ENCODE measurements at places on chromosomes 6 and 20.
A peak's percentile ranks its signal among the peaks of the same experiment; 100 is the strongest.

- DNase-seq: no peak
These were observed 177.2 kb upstream of the TAB2 start for GRCh38 chr6:149140137-149140909.

DNA sequence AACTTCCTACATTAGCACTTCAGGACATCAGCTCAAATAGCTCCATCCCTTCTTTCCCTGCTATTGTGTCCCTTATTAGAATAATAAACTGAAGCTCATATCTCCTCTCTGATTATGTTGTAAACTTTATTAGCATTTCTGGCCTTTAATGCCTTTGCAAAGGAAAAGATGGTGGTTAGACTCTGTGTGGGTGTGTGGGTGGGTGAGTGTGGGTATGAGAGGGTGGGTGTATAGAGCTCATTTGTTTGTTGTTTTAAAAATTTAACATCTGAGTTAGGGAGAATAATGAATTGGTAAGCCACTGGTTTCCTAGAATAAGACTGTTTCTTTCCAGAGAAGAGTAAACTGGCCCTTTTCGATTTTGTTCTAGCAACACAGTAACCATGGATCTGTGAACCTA is 70.6 kb upstream of the L3MBTL3 start:
- no peak for DNase-seq

- no peak for DNase-seq
These were observed 33.8 kb downstream of the DLGAP4 start for GRCh38 chr20:36339646-36340592.

DNA sequence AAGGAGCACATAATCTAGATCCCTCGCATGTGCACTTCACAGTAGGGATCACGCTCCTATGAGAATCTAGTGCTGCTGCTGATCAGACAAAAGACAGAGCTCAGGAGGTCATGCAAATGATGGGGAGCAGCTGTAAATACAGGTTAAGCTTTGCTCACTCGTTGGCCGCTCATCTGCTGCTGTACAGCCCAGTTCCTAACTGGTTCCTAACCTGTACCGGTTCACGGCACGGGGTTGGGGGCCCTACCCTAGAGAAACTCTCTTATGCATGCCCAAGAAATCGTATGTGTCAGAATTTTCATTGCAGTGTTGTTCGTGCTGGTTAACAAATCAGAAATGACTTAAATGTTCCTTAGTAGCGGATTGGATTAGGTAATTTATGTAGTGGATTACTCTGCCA is 116.1 kb downstream of the CDH26 start:
- DNase-seq: no peak

DNA sequence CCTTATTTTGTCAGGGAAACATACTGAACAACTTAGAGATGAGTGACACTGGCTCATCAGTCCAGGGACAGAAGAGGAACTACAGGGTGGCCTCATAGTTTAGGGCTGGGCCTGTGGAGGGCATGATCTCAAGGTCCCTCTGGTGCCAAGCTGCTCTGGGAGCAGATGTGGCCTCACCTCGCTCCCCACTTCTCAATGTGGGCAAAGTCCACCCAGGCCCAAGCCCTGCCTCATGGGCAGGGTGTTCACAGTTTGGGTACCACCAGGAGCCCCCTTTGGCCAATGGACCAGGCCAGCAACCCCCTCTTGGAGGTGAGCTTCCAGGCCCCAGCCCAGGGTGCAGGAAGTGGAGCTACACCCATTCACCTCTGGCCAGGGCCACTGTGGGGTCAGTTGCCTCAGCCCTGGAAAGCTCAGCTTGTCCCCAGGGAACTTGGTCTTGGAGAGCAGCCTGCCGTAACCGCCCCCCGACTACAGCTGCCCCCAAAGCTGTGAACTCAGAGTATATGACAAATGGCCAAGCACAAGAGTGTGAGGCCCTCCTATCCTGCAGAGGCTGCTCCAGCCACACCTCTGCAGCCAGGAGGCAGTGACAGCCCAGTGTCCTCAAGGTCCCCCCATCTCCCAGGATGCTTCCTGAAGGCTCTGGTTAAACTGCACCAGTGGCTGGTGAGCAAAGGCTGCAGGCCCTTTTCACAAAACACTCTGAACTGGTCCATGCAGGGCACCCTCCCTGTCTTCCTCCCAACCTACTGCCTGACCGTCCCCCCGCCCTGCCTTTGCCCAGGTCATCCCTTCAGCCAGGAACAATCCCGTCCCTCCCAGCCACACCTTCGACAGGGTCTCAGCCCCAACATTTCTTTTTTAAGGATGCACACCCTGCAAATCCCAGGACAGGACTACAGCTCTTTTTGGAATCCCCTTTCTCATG is 3.6 kb downstream of the ADISSP start:
- DNase-seq: no peak

DNA sequence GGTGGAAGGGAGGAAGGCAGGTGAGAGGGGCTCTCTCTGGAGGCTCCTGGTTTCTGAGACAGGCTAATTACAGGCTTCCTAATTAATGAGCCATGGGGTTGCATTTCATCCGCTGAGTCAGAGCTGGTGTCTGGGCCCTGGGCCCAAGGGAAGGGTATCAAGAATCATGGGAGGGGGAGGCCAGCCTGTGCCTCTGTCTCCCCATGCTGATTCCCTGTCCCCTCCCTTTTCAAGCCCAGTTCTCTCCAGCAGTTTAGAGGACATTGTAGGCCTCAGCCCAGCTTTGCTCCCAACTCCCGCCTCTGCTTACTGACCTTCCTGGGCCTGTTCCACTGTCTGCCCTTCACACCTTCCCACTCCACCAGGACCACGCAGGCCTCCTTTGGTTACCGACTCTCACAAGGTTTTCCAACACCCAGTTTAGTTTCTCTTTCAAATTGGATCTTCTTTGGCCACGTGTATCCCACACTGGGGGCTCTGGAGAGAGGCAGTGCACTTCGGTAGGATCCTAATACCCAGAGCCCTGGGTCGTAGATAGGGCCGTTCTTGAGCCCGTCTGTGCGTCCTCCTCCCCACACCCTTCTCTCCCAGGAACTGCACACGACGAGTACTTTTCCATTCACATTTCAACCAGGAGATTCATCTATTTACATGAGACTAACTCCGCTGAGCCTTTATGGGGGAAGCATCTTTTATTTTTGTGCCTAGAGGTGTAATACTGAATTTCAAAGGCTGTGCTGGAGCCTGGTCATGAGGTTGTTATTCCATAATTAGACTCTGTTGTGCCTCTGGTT is 18.2 kb upstream of the AVP start:
- DNase-seq: no peak

DNA sequence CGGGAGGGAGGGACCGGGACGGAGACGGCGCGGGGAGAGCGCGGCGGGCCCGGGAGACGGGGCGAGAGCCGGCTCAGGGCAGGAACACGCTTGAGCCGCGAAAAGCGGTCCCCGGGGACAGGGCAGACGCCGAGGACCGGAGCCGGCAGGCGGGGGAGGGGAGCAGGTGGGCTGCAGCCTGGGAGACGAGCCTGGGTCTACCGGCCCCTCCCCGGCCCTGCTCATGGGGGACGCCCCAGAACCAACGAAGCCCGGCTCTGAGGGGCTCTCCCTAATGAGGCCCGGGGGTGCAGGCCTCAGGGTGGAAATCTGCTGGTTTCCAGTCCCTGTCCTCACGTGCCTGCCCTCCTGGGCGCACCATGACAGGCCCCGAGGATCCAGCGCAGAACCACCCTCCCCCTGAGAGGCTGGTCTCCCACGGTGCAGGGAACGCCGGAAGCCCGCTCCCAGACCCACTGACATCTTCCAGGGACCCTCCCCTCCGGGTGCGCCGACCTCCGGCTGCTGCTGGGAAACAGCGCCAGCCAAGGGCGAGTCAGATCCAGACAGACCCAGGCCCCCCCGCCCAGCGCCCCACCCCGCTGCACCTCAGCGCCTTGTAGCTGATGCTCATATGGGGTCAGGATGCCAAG is 571 bp upstream of the EEF1A2 start:
- DNase-seq: peak; percentile 45

DNA sequence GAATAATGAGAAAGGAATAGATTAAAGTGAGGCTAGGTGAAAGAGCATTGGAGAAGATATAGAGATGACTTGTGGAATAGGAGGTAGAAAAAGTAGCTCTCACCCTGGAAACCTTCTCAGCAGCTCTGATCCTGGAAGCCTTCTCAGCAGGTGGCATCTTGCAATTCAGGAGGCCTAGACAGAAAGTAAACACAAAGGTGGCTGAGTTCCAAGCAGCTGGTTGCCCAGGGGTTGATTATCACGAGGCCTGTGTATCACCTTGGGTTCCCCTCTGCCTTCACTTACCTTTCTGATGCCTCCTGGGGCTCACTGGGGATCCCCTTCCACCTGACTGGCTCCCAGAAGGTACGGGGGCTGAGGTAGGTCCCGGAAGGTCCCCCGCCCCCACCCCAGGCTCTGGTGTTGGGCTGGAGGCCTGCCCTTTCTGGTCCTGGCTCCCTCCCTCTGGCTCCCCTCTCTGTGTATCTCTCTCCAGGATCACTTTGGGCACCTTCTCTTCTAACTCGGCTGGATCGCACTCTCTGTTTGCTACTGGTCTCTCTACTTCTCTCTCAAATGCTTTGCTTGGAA is 9.7 kb downstream of the MDC1 start:
- peak; percentile 73 for DNase-seq

DNA sequence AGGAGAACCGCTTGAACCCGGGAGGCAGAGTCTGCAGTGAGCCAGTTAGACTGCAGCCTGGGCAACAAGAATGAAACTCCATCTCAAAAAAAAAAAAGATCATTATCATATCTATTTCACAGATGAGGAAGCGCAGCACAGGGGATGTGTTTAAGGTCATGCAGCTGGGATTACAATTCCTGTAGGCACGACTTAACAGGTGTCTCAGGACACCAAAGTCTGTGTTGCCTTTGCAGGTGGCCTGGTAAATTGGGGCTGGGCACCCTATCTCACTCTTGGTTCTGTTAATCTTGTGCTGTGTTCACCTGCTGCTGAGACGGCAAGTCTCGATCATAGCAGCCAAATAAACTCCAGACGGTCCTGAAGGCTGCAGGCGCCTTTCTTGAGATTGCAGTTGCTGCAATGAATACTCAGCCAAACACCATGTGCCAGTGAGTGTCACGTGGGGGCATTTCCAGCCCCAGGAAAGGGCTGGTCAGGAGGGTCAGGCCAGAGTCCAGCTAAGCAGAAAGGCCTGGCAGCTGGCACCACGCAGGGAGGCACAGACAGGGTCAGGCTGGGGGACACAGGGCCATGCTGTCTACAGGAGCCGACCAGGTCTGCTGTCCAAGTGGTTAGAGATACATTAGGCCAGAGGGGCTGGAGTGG is 55.8 kb downstream of the FGD2 start:
- no peak for DNase-seq

DNA sequence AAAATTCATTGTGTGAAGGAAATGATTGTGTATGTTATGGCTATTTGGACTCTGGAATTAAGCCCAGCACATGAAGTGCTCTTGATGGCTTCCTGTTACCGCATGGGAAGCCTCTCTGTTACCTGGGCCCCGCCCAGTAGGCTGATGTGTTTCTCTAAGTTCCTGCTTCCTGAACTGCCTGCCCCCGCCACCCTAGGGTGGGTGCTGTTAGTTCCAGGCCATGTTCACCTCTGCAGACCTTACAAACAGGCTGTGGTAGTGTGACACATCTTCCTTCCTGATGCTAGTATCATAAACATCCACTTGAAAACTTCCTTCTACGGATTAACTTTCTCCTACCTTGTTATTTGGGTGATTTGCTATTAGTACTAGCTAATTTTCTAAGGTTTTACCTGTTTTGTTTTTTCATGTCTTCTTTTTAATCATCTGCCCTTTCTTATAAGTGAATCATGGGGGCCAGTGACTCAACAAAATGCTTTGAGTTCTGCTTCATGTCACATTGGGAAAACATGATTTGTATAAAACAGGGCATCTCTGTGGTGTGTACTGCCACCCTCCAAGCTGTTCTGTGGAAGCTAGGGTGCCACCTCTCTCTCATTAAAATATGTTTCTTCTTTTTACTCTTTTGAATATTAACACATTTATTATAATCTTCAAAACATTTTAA is 40.6 kb downstream of the SH3BGRL2 start:
- peak; percentile 3 for DNase-seq

GRCh38 chr6:135861189-135861588 is 9.7 kb downstream of the PDE7B start:
- DNase-seq: no peak

DNA sequence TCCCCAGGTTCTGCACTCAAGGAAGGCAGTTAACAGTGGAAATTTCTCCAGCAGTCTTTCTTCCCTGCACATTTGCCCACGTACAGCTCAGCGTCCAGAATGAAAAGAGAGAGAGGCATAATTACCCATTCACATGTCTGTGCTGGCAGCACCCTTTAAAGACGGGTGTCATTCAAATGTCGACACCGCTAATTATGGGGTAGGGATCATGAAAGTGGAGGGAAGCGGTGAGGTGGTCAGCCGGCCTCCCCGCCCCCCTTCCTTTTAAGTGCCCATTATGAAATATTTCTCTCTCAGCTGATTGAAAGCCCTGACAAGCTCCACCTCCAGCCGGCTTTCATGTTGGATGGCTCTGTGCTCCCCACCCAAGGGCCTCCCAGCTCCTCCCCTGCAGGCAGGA is 246.1 kb downstream of the BMP7 start:
- no peak for DNase-seq

DNA sequence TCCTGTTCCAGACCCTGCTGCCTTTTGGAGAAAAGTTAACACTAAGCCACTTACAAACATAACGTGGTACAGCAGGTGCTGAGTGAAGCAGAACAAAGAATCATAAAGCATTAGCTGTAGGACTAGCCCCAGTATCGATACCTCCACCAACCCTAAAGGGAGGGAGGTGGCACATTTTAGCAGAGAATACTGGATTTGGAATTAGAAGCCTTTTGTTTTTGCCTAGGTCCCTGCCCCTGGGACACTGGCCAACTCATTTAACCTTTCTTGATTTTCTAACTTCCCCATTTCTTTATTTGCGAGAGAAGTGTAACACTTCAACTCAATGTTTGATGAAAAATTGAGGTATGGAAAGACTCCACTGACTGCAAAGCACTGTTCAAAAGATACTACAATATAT is 93.5 kb downstream of the B3GAT2 start:
- DNase-seq: no peak

DNA sequence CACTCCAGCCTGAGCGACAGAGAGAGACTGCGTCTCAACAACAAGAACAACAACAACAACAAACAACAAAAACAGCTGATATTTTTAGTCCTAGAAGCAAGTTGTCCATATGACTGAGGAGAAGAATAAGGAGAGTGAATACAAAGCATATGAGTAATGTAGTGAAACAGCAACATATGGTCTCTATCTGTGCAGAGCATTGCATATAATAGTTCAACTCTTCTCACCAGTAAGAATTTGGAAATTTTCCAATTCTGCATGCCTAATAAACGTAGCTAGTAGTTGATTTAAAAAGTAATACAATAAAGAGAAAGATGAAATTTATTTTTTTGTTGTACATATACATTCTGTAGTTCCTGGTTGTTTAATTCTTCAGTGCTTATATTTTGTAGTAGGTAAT is 129.7 kb upstream of the FAM83B start:
- DNase-seq: no peak

- DNase-seq: peak; percentile 69
These were observed 2.6 kb downstream of the TAGAP start for GRCh38 chr6:159042003-159042825.

DNA sequence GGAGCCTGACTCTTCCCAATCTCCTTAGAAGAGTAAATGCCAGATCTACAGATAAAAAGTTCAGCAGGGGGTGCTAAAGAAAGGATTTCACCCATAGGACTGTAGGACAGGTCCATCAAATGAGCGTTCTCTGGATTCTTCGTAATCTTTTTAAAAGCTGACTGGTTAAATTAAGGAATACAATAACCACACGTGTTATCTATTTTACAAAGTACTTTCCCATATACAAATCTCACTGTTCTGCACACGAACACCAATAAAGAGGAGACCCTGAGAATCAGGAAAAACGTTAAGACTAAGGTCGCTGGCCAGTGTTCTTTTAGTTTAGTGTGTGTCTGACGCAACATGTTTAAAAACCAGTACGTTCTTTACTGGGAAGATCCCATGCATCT is 542 bp downstream of the TUBE1 start:
- DNase-seq: peak; percentile 0

Measured in NCI-H1092 (cell line).